Central memory CD4-positive, alpha-beta T cell (primary cell): ENCODE measurements at places on chromosomes 2 and 18.

- no peak for DNase-seq
Measured at GRCh38 chr2:226185616-226186211, 613.9 kb downstream of the IRS1 start.

DNA sequence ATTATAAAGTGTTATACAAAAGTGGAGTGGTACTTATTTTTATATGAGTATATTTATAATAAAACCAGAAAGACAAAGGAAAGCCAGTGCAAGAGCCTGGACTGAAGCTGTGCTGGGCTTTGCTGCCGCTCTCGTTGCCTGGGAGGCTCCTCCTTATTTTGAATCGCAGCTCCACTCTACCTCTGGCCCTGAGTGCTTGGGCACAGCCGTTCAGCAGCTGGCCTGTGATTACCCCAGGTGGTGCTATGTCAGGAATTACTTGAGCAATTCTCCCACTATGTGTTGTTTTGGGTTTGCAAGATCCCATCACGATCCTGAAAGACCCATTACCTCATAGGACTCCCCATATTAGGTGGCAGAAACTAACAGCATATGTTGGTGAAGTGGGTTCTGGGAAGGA, 53.0 kb upstream of the LCLAT1 start:
- no peak for DNase-seq

DNA sequence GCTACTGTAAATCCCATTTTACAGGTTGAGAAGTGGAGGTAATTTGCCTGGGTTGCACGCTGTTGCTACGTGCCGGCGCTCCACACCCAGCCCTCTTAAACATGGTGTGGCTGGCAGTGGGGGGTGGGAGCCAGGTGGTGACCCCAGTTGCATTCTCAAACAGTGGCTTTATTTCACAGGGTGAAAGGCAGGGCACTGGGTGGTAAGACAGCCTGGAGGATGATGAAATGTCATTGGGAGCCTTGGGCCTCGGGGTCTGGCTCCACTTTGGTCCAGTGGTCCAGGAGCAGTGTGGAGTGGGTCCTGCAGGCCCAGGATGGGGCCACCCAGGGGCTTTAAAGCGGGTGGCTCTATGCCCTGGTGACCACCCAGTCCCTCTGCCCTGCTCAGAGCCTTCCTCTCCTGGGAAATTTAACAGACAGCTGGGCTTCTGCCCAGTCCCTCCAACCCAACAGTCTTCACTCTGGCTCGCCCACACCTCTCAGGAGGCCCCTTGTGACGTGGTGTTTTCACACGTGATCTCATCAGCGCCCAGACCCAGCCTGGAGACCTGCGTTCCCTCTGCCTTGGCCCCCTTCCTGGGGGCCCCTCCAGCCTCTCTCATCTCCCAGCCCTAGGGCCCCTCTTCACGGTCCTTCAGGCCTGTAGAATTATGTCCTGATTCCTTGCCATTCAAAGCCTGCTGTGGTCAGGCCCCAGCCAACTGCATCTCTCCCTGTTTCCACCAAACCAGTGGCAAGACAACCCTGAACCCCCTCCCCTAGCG, 92.5 kb downstream of the INHBB start:
- DNase-seq, result no peak

DNA sequence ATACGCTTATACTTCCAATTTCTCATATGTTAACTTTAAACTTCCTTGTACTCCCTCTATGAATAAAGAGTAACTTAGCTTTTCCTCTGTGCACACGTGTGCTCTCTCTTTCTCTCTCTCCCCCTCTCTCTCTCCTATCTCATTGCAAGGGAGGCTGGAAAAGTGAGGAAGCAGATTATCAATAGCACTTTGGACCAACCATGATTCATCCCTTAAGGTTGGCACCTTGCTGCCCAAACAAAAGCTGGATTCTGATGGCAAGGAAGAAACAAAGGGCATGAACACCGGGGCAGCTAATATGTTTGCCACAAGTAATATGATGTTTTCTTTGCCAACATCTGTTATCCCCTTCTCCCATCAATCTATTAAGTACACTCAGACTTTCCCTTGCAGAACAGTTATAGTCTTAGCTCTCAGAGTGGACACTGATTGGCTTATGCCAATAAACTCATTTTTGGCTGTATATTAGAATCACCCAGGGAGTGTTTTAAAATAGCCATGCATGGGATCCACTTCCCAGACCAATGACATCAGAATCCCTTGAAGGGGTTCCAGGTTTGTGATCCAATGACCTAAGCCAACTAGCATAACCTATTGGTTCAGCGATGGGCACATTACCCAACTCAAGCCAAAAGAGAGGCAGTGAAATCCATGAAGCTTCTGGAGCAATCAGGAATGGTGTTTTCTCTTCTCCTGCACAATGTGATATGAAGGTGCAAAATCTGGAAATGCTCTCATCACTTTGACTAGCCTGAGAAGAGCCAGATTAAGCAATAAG, 60.3 kb downstream of the MREG start:
- DNase-seq, result no peak

- DNase-seq, result no peak
Measured at GRCh38 chr2:213751446-213751845, 467.2 kb downstream of the SPAG16 start.

DNA sequence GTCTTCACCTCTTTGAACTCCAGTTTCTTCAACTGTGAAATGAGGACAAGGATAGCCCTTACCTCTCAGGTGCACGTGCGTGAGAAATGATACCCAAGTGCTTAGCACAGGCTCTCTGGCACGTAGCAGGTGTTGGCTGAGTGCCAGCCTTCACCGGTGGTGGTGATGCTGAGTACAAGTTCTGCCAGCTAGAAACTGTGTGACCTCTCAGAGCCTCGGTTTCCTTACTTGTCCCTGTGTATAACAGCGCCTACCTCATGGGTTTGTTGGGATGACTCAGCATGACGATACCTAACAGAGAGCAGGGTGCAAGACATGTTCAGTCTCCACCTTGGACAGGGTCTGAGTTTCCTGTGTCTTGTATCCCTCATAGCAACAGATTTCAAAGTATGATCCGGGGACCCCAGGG, 205.1 kb downstream of the TNS1 start:
- DNase-seq, result no peak
